ENCODE measurements at places on chromosomes 11 and 22. TPM values are rescaled to one million over a fixed set of nuclear protein-coding genes. Genes with fewer than 3 reads are reported as not detected.

- DNase-seq, result peak; percentile 80
Observed at GRCh38 chr11:68677432-68677831, 6.9 kb upstream of the GAL start.

- DNase-seq, result no peak
Observed at GRCh38 chr11:82714346-82715174, 19.1 kb downstream of the FAM181B start.

GRCh38 chr11:72084965-72085364, 4.3 kb downstream of the LRRC51 start:
- no peak for DNase-seq

GRCh38 chr22:27754247-27754887, 47.2 kb downstream of the MN1 start:
- no peak for DNase-seq

GRCh38 chr11:124415356-124415923, 9.2 kb downstream of the OR8B4 start:
- DNase-seq, result no peak

GRCh38 chr11:45726493-45727054, 61.2 kb upstream of the CHST1 start:
- DNase-seq, result no peak

DNA sequence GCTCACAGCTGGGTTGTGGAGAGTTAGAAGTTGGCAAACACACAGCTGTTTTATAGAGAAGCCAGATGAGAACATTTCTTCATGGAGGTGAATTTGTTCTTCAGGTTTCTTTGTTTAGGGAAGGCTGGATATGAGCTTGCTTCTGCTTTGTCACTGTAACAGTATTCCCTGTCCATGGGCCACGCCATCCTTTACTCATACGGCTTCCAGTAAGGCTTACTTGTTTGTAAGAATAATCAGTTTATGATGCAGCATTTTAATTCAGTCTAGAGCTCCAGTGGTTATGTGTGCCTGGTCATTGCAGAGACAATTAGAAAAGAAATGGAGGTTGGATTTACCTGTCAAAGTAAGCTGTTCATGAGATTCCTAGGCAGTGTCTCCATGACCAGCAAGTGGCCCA, 131.8 kb downstream of the TRIM44 start:
- DNase-seq, result no peak

DNA sequence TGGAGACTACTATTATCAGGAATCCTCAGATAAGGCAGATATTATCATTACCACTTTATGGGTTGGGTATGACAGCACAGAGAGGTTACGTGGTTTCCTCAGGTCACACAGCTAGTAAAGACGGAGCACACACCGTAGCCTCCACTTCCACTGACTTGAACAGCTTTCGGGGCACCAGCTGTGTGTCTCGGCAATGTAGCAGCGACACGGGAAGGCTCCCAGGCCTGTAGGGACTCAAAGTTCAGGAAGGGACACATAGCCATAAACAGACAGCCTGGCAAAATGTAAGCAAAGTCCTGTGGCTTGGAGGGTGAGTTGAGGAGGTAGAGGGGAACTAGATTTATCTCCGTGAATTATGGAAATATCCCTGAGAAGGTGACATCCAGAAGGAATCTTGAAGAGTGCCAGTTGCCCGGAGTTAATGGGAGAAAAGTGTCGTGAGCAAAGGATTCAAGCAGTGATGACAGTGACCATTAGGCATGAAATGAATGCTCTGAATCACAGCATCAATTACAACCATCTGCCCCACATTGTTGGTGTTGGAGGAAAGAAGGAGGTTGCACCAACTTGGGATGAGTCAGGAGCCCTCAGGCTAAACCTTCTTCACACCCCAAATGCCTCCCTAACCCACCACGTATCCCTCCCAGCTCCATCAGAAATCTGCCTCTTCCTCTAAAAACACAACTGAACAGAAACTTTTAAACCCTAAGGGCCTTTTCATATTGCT, 106.7 kb upstream of the ASPHD2 start:
- no peak for DNase-seq

- no peak for DNase-seq
Observed at GRCh38 chr11:10483584-10483983, 28.5 kb downstream of the AMPD3 start.

DNA sequence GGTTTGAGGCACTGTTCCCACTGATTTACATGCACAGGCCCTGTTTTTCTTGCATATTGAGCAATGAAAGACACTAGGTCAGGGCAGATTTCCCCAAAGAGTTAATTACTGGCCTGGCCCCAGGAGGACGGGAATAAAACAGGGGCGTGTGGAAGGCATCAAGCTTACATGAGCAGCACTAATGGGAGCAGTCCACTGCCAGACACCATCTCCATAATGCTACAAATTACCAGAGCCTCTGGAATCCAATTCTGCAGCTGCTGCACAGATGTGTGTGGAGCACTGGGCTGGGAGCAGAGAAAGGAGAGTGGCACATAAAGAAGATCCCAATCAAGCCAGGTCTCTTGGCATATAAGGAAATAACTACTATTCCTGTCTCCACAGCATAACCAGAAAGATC, 96.9 kb downstream of the CCDC34 start:
- no peak for DNase-seq

- DNase-seq, result no peak
Observed at GRCh38 chr11:130847517-130847916, 68.8 kb downstream of the SNX19 start.

- no peak for DNase-seq
Observed at GRCh38 chr11:133197425-133197824, 334.9 kb downstream of the OPCML start.

GRCh38 chr22:49954354-49954753, 6.2 kb upstream of the PIM3 start:
- DNase-seq, result no peak

GRCh38 chr22:44988671-44989070, 21.1 kb downstream of the PHF21B start:
- DNase-seq, result no peak

DNA sequence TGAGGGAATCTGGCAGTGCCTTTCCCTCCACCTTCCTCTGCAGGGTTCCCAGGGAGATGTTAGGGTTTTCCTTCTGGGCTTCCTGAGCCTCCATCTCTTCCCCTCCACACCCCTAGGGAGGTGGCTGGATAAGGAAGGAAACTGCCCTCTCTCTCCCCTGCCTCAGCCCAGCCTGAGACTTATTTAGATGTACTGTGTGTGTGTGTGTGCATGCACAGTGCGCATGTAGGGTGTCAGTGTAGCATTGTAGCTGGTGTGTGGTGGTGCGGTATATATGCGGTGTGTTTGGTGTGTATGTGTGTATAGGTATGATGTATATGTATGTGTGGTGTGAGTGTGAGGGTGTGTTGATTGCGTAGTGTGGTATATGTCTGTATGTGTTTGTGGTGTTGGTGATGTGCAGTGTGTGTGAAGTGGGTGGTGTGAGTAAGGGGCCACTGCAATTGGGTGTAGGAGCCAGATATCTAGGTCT, 1.5 kb downstream of the FXYD6 start:
- no peak for DNase-seq

- DNase-seq, result no peak
Observed at GRCh38 chr11:83220260-83220659, 26.7 kb downstream of the ANKRD42 start.

- DNase-seq, result no peak
Observed at GRCh38 chr11:123316003-123316402, 114.1 kb upstream of the GRAMD1B start.

DNA sequence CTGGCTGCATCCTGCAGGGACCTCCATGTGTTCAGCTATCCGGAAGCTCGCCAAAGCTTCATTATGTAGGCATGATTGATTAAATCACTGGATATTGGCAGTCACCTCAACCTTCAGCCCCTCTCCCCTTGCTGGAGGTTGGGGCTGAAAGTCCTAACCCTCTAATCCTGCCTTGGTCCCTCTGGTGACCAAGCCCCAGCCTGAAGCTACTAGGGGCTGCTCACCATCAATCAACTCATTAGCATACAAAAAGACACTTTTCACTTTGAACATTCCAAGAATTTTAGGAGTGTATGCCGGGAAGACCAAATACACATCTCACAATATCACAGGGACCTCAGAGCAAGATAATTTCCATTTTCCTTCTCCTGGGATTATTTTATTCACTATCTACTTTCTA, 38.8 kb upstream of the TPBGL start:
- no peak for DNase-seq

DNA sequence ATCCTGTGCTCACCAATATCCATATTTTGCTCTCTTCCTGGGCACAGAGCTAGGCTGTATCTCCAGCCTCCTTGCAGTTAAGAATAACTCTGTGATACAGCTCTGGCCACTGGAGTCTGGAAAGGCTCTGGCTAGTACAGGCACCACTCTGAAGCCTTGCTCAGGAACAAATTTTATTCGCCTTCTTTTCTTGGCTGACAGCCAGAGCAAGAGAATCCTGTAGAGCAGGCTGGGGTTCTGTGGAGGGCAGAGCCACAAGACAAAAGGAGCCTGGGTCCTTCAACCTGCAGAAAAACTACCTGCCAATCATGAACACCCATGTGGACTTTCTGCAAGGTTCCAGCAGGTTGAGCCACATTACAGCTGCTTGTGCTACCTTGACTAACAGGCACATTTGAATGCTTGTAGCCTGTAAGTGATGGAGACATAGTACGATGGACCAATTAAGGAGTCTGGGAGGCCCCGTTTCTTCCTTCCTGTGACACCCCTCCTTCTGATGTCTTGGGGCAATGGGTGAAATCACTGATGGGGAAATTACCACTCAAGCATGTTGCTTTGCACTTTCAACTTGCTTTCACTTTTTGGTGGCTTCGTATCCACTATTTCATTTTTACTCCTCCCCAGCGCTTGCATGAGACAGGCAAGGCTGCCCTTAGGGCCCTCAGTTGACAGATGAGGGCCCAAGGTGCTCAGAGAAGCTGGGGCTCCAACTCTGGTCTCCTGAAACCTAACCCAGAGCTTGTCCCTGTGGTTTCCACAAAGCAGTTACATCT, 267.2 kb upstream of the SYN3 start:
- DNase-seq, result no peak

DNA sequence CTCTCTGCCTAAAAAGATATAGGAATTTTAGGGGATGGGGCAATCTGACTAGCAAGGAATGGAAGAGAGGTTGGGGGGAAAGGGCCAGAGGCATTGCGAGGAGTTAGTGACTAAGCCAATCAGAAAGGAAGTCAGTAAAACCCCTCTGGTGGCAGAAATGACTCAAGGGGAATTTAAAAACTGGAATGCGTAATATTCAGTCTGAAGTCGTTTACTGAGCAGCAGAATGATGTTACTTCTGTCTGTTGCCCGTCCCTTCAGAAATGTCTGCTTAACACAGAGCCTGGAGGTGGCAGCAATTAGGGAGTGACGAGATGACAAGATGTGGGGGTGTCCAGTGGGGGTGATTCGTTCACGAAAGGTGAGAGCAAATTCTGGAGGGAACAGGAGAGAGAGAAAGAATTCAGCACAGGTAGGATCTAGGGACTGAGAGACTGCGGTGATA, 107.7 kb upstream of the CLMP start:
- DNase-seq, result no peak

DNA sequence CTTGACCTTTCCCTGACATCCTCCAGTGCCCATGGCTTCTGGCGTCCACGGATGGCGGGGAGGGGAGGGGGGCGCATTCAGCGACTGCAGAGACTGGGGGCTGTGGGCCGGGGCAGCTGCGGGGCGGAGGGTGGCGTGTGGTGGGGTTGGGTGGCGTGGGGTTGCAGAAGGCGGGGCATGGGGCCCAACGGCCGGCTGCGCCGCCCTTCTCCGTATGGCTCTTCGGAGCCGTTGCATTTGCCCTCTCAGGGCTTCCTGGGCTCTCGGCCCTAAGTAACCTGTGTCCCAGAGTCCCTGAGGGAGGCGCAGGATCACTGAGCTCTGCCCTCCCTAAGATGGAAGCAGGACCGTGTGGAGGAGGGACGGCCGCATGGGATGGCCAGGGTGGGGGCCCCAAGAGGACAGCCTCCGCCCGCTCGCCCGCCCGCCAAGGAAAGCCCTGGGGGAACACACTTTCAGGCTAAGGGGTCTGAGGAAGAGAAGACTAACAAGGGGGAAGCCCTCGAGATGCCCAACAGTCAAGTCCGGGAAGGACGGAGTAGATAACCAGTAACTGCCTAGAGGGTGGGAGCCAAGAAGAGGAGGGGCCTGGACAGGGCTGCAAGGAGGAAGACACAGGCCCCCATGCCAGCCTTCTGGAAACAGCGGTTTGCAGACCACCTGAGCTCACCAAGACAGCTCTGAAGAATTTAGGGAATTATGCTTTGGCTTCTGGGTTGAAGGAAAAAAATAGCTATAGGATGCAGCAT, 9.2 kb upstream of the AIFM3 start:
- DNase-seq, result no peak

DNA sequence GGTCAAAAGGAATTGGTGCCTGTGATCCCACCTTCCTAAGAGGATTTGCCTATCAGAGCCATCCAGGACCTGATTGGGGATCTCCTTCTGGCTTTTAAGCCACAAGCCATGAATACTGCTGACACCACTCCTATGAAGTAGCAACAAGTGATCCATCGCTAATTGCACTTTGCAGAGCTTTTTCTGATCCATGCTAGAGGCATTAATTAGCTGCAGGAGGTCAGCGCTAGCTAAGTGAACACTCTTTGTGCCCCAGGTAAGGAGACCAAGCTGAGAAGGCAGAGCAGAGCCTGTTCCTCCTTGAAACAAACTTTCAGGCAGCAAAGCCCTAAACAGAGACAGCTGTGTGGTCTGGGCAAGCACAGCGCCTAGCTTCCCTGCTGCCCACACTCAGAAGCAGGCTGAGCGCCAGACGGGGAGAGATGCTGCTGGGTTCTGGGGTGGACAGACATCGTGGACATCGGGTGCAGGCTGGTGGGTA, 122.2 kb downstream of the ABTB2 start:
- DNase-seq, result peak; percentile 56

DNA sequence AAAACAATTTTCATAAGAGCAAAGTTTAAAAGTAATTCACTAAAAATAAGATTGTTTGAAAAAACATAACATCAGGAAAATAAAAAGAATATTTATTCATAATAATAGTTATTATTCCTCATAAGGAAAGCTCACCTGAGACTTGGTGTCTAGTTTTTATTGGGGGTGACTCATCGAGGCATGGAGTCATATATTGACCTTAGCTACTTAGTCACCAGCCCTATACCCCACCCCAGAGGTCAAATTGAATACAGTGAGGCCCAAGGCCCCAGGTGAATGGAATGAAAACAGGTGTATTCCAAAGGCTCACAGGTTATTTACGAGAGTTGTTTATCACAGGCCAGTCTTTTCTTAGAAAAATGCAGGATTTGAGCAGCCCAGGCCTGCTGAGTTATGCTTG, 36.9 kb downstream of the CNTF start:
- DNase-seq, result no peak

- peak; percentile 47 for DNase-seq
Observed at GRCh38 chr11:116413301-116414242, 359.2 kb downstream of the BUD13 start.

CSRP3 gene
- total RNA-seq, result 2,895 TPM

RPS13 gene
- total RNA-seq, result 522 TPM

NCF4 gene
- 6.1 TPM for total RNA-seq

RGL4 gene
- total RNA-seq, result 0.24 TPM

VPREB1 gene
- not detected for total RNA-seq
